PC-9 (cell line): ENCODE measurements at places on chromosomes 6 and 20. TPM values are rescaled to one million over a fixed set of nuclear protein-coding genes. Genes with fewer than 3 reads are reported as not detected.

The EBF4 gene
- 4.9 and 5.1 TPM in 2 replicates for total RNA-seq

DNA sequence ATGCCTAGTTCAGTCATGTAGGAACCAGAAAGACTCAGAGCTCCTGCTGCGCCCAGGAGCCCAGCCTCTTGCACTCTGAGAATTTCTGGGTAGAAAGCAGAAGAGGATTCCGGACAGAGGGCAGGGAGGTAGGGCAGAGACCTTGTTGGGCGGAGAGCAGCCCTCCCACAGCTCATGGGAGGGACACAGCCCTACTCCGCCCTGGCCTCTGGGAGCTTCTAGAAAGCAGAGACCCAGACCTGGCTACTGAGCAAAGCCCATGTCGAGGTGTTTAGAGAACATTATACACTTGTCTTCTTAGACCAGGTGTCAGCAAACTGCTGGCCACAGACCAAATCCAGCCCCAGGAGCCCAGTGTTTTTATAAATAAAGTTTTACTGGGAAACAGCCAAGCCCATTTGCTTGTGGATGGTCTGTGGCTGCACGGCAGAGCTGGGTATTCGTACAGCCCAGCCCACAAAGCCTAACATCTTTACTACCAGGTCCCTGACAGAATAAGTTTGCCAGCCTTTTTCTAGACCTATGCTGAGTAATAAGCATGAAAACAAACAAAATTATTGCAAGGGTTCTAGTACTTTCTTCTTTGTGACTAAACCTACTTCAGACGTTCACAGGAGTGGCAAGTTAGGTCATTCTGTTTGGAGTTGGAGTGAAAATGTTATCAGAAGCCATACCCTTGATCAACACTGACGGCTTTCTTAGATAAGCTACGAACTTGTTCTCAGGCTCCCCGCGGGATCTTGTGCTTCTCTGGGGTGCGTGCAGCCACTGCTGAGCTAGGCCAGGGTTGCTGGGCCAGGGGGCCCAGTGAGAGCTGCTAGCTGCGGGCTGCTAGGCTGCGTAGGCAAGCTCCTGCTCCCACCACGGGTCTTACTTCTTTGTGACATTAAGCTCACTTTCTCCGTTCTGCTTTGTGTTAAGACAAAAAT lies 235.1 kb upstream of the FOXQ1 start:
- DNase-seq = no peak

- DNase-seq = no peak
Observed at GRCh38 chr6:35406711-35407485, 45.2 kb upstream of the FANCE start.

The NKAIN4 gene
- not detected in 2 replicates for total RNA-seq

GRCh38 chr6:106110164-106110826 lies 24.2 kb downstream of the PRDM1 start:
- no peak for DNase-seq
